ENCODE measurements at places on chromosomes 16 and 17.

- no peak for DNase-seq
- peaks cover 69% of the 10 kb centered on the region for H3K4me1 ChIP-seq
- H3K27me3 ChIP-seq, result no peaks in the 10 kb centered on the region
- H3K27ac ChIP-seq, result no peak overlapping the region
These were observed 40.2 kb downstream of the GRB2 start for GRCh38 chr17:75365009-75365930.

DNA sequence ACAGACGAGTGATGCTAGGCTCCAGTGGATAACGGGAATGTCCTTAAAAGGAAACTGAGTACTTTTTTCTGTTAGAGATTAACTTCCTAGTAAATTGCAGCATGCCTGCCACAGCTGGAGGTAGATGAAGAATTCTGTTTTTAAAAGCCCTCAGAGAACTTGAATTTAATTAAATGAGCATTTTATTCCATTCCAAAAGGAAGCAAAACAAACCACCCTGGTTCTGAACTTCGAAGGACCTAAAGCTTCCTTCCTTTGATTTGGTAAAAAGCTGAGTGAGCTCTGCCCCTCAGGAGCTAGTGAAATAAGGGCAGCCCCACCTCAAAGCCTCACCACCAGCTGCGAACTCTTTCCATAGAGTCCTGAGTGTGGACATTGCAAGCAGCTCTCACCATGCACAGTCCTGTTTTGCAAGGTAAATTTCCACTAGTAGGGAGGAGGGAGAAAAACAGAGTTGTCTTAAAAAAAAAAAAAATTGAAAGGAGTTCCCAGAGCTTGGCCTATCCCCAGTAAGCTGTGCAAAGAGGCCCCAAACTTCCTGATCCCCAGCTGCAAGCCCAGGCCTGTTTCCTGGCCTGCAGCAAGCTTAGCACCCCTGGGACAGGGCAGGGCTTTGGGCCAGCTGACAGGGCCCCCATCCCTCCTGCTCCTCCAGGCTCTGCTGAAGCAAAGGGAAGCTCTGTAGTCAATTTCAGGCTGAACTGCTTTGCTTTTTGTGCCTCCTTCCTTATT lies 11.2 kb downstream of the CHD9NB start:
- peak overlapping the region; percentile 80 for H3K27ac ChIP-seq
- H3K27me3 ChIP-seq, result no peaks in the 10 kb centered on the region
- peaks cover 44% of the 10 kb centered on the region for H3K4me1 ChIP-seq
- peak; percentile 92 for DNase-seq
- H3K4me3 ChIP-seq, result no peak overlapping the region

GRCh38 chr16:67963662-67964321 lies 4.6 kb downstream of the SLC12A4 start:
- no peak for DNase-seq
- H3K27me3 ChIP-seq, result no peaks in the 10 kb centered on the region
- peak overlapping the region; percentile 15 for H3K4me3 ChIP-seq
- H3K4me1 ChIP-seq, result peaks cover 90% of the 10 kb centered on the region
- H3K27ac ChIP-seq, result peak overlapping the region; percentile 24

DNA sequence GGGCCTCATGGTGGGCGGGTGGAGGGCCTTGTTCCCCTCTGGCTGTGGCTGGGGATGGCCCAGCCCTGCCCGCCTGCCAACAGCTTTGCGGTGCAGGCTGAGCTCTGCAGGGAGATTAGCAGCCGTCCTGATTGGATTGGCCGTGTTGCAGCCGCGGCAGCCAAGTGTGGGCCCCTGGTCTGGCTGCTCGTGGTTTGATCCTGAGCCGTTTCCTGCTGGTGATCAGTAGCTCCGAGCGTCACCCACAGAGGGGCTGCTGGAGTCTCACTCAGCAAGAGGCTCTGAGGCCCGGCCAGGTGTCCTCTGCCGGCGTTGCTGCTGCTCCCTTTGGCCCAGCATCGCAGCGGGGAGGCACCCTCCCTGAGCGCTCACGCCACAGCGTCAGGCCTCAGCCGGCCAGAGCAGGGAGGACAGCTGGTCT lies 32.5 kb downstream of the BAIAP2 start:
- no peak for DNase-seq
- no peaks in the 10 kb centered on the region for H3K27me3 ChIP-seq
- H3K4me3 ChIP-seq, result no peak overlapping the region

GRCh38 chr17:34527136-34527907 lies 52.1 kb upstream of the TMEM132E start:
- no peak overlapping the region for H3K27ac ChIP-seq
- no peaks in the 10 kb centered on the region for H3K4me1 ChIP-seq
- H3K36me3 ChIP-seq, result no peaks in the 10 kb centered on the region
- H3K27me3 ChIP-seq, result no peaks in the 10 kb centered on the region
- H3K4me3 ChIP-seq, result no peak overlapping the region
- DNase-seq, result no peak

- H3K27ac ChIP-seq, result no peak overlapping the region
- H3K27me3 ChIP-seq, result peaks cover 30% of the 10 kb centered on the region
- no peak overlapping the region for H3K4me3 ChIP-seq
- no peaks in the 10 kb centered on the region for H3K36me3 ChIP-seq
- no peak for DNase-seq
These were observed 1.9 kb downstream of the OR1F1 start for GRCh38 chr16:3189869-3190268.

GRCh38 chr16:59601452-59601851 lies 867.3 kb upstream of the GOT2 start:
- H3K4me1 ChIP-seq, result no peaks in the 10 kb centered on the region
- H3K27ac ChIP-seq, result no peak overlapping the region
- no peak for DNase-seq
- no peaks in the 10 kb centered on the region for H3K27me3 ChIP-seq

DNA sequence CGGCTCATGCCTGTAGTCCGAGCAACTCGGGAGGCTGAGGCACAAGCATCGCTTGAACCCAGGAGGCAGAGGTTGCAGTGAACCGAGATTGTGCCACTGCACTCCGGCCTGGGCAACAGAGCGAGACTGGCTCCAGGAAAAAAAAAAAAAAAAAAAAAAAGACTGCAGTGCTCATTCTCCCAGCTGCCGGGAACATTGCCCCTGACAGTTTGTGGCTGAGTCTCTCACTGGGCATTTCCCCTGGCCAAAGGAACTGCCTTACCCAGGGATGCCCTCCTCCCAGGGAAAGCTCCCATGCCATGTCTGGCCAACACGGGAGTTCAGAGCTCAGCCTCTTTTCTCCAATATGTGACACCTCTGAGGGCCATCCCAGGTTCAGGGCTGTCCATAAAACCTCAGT lies 21.3 kb upstream of the USP10 start:
- H3K4me3 ChIP-seq, result no peak overlapping the region
- H3K27me3 ChIP-seq, result no peaks in the 10 kb centered on the region
- no peak overlapping the region for H3K27ac ChIP-seq
- no peaks in the 10 kb centered on the region for H3K4me1 ChIP-seq
